ENCODE measurements at places on chromosomes 6 and 20.

GRCh38 chr6:31822036-31822821 is 5.3 kb upstream of the HSPA1B start:
- peak; percentile 93 for DNase-seq

DNA sequence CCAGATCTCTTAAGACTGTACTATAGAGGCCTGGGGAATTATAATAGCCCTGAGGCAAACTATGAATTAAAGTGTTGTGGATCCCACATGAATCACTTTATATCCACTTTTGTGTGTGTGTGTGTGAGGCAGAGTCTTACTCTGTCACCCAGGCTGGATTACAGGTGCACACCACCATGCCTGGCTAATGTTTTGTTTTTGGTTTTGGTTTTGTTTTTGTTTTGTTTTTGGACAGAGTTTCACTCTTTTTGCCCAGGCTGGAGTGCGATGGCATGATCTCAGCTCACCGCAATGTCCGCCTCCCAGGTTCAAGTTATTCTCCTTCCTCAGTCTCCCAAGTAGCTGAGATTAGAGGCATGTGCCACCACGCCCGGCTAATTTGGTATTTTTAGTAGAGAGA is 32.2 kb upstream of the MICB start:
- DNase-seq, result no peak

- no peak for DNase-seq
Measured at GRCh38 chr20:8749101-8749500, 319.8 kb upstream of the PLCB4 start.

GRCh38 chr6:71412559-71413140 is 124.0 kb downstream of the OGFRL1 start:
- DNase-seq, result no peak

DNA sequence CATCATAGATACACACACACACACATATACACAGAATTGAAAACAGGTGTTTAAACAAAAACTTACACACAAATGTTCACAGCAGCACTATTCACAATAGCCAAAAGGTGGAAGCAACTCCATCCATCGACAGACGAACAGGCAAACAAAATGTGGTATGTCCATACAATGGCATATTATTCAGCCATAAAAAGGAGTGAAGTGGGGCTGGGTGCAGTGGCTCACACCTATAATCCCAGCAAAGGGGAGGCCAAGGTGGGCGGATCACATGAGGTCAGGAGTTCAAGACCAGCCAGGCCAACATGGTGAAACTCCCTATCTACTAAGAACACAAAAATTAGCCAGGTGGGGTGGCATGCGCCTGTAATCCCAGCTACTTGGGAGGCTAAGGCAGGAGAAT is 80.3 kb downstream of the CHD6 start:
- no peak for DNase-seq
